ENCODE measurements at places on chromosomes 7 and 10. TPM values are rescaled to one million over a fixed set of nuclear protein-coding genes. Genes with fewer than 3 reads are reported as not detected.

GRCh38 chr7:124652237-124652636 lies 113.4 kb downstream of the GPR37 start:
- DNase-seq: no peak

- DNase-seq: no peak
These were observed 38.3 kb downstream of the JAKMIP3 start for GRCh38 chr10:132104062-132104461.

DNA sequence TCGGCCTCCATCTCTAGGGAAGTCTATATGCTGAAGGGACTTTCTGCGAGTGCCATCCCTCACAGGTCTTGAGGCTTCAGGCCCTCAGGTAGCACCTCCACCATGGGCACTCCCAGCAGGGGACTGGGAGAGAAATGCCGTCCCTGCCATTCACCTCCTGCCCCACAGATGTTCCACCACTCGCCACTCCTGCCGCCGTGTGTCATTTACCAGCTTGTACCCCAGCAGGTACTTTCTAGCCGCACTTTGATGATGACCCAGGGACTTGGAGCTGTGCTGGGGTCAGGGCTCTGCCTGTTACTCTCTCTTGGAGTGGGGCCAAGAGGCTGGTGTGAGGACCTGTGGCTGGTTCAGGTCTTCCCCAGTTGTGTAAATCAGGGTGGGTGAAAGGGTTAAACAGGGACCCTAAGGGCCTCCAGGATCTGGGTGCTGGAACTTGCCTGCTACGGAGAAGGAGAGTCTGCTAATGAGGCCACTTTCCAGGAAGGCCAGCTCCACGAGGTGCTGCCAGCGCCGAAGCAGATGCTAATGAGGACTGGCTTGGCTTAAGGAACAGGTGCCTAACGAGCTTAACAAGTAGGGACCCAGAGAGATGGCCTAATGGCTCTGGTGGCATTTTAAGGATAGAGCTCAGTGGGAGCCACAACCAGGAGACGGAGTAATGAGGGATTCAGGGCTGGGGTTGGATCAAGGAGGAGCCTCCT lies 32.4 kb downstream of the CRHR2 start:
- DNase-seq: no peak

GRCh38 chr7:106793015-106793975 lies 71.8 kb upstream of the PIK3CG start:
- no peak for DNase-seq

The LLCFC1 gene
- not detected for total RNA-seq
